ENCODE measurements at places on chromosomes 3 and 15. TPM values are rescaled to one million over a fixed set of nuclear protein-coding genes. Genes with fewer than 3 reads are reported as not detected.

- DNase-seq, result no peak
These were observed 60.5 kb downstream of the KLF13 start for GRCh38 chr15:31387092-31387478.

GRCh38 chr3:127370906-127371305 lies 83.1 kb upstream of the PRR20G start:
- DNase-seq, result no peak

GRCh38 chr3:101495552-101495951 lies 17.5 kb downstream of the SENP7 start:
- DNase-seq, result no peak

DNA sequence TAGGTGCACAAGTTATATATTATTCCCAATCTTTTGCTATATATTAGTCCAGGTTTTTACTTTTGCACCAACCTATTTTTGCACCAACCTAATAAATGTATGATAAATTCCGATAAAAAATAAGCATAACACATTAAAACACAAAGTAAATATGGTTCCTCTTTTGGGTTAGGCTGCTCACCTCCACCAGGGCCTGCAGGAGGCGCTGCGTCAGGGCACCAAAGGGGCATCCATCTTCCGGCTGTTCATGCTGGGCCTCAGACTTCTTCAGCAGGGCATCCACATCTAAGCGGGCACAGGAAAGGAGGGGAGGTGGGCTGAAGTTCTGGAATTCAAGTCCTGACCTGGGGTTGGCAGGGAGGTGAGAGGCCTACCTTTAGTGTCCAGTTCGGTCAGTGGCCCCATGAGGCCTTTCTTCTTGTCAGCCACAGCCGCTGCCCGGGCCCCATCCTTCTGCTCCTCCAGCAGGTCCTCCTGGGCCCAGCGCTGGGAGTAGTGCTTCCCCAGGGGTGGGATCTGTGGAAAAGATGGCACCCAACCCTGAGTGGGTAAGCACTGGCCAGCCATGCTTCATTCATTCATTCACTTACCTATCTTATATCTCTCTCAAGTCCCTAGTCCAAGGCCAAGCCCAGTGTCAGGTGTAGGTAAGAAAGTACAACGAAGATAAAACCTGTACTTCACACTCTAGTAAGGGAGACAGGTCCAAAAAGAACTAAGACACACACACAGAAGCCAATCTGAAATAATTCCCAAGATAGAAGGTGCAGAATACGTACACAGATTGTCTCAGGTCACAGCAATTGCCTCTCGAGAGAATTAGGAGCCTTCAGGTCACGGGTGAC lies 5.2 kb downstream of the TADA3 start:
- no peak for DNase-seq

GRCh38 chr3:138265745-138266144 lies 63.9 kb downstream of the NME9 start:
- no peak for DNase-seq

DNA sequence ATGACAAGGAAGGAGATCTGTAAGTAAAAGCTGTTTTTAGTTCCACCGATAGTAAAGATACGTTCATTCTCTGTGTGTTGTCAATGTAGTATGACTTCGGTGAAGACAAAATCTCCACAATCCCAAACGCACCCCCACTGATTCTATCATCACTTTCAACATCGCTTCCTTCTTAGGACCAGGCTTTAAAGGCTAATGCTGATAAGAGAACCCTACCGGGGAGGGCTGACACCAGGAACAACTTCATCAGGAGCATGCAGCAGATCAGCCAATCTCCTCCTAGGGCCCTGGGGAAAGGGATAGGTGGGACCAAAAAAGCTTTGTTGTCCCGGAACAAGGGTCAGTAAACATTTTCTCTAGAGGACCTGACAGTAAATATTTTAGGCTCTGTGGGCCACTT lies 334.1 kb downstream of the VPS13C start:
- DNase-seq, result no peak

- DNase-seq, result no peak
These were observed 799 bp downstream of the SERF2 start for GRCh38 chr15:43792761-43793476.

DNA sequence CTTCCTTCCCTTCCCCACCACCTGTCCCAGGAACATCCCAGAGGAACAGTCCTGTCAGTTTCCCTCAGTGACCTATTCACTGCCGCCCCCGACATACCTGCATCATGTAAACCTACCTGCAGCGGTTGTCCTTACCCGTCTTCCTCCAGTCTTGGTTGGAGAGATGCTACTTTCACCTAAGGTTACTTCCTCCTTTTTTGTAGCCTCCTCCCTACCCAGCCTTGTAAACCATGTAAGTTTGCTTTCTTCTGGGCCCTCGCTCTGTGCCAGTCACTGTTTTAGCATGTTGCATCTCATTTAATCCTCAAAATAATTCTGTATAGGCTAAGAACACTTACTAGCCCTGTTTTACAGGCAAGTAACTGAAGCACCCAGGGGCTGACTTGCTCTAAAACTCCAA lies 58.3 kb downstream of the GPR171 start:
- no peak for DNase-seq

DNA sequence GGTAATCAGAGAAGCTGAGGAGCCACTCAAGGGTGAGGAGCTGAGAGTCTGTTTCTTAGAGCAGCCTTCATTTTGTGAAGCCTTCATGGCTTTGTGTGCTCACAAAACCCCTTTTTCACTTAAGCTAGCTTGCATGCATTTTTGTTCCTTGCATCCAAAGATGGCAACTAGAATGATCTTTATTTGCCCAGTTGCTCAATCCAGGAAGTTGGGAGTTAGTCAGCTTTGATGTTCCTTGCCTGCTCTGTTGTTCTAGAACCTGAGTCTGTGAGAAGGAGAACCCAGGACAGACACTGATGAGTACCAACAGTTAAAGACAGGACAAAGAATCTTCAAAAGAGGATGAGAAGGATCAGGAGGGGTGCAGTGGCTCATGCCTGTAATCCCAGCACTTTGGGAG lies 81.8 kb downstream of the IL20RB start:
- no peak for DNase-seq

DNA sequence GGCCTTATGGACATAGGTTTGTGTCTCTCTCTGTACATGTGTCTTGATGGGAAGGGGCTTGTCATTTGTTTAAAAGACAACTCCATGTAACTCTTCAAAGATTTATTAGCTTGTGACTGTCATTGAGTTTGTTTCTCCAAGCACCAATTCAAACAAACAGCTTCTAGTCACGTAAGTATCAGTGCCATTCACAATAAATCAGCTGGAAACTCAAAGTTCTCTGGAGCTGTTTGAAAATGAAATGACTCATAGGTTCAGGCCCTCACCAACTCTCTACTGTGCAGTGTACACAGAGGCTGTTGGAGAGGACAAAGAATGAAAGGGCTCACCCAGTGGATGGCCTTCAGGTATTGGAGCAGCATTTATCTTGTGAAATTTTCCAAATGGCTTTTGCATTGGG lies 476.3 kb downstream of the AGBL1 start:
- no peak for DNase-seq

GRCh38 chr3:57559526-57559925 lies 3.5 kb downstream of the PDE12 start:
- no peak for DNase-seq

GRCh38 chr3:182843478-182843877 lies 50.2 kb downstream of the ATP11B start:
- DNase-seq, result no peak

GRCh38 chr15:79283252-79284048 lies 928 bp downstream of the ANKRD34C start:
- DNase-seq, result no peak

Gene ZNF80
- not detected for polyA plus RNA-seq

Gene ZBED2
- polyA plus RNA-seq, result not detected

Gene FRMD5
- polyA plus RNA-seq, result 0.42 TPM

Gene NR1I2
- 0.33 TPM for polyA plus RNA-seq

Gene STAB1
- 37.3 TPM for polyA plus RNA-seq

Gene SPCS1
- 76.5 TPM for polyA plus RNA-seq

Gene ISLR
- 142 TPM for polyA plus RNA-seq
